ENCODE measurements at places on chromosomes 5 and 9. TPM values are rescaled to one million over a fixed set of nuclear protein-coding genes. Genes with fewer than 3 reads are reported as not detected.

- no peak for DNase-seq
- no peak overlapping the region for H3K27ac ChIP-seq
- no peaks in the 10 kb centered on the region for H3K27me3 ChIP-seq
Measured at GRCh38 chr9:1083325-1083913, 33.3 kb downstream of the DMRT2 start.

GRCh38 chr5:100708645-100709171 lies 173.5 kb downstream of the FAM174A start:
- H3K4me1 ChIP-seq, result no peaks in the 10 kb centered on the region
- H3K4me3 ChIP-seq, result no peak overlapping the region
- DNase-seq, result no peak

DNA sequence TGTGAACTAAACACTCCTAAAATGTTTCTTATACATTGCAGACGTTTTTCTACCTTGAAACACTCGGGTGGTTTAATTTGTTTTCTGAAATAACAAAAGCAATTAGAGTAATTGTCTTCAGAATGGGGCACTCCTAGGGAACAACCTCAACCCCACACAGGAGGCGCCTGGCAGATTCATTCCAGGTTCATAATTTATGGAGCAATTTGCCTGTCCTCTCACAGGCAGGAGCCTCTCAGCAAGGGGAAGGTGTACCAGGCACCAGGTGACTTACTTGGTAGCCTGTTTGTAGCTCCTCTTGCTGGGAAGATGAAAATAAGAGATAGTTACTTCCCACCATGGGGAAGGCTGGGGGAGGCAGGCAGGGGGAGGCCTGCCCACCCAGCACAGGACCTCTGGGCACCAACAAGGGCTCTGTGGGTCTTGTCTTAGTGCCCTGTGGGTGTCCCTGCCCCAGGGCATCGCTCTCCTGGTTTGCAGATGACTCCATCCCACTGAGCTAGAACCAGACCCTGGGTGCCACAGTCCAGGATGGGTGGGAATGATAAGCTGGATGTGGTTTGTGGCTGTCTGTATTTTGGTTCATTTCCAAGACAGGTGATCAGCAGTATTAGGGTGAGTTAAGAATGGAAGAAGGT lies 144.4 kb downstream of the FSTL4 start:
- H3K4me1 ChIP-seq, result no peaks in the 10 kb centered on the region
- H3K27ac ChIP-seq, result no peak overlapping the region
- H3K36me3 ChIP-seq, result no peaks in the 10 kb centered on the region
- no peaks in the 10 kb centered on the region for H3K27me3 ChIP-seq
- no peak for DNase-seq

DNA sequence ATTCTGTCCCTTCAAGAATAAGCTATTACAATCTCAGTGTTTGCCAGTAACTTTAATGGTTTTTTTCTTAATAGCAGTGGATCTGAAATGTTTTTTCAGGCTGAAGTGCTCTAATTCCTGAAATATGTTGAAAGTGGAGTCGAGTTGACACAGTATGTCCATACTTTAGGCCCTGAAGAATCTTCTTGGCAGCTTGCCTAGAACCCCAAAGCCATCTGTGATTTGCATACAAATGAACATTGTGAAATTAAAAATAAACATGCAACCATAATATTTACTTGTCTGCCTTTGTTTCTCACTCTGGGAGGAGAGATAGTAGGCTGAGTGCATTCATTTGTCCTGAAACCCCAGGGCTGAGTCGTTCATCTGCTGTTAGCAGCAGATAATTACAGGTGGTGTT lies 152.7 kb downstream of the ADCY2 start:
- no peaks in the 10 kb centered on the region for H3K36me3 ChIP-seq
- DNase-seq, result no peak
- no peak overlapping the region for H3K27ac ChIP-seq
- H3K4me3 ChIP-seq, result no peak overlapping the region
- no peaks in the 10 kb centered on the region for H3K27me3 ChIP-seq

FBXL7 gene
- total RNA-seq, result 30.4 TPM

LRRC8A gene
- 227 TPM for total RNA-seq
